ENCODE measurements at places on chromosomes 12 and 14.

GRCh38 chr14:57549765-57550420, 56.2 kb upstream of the CCDC198 start:
- no peak for DNase-seq

GRCh38 chr12:85440271-85440670, 160.3 kb downstream of the ALX1 start:
- DNase-seq = no peak

GRCh38 chr14:30345511-30345910, 213.4 kb upstream of the G2E3 start:
- DNase-seq = no peak

DNA sequence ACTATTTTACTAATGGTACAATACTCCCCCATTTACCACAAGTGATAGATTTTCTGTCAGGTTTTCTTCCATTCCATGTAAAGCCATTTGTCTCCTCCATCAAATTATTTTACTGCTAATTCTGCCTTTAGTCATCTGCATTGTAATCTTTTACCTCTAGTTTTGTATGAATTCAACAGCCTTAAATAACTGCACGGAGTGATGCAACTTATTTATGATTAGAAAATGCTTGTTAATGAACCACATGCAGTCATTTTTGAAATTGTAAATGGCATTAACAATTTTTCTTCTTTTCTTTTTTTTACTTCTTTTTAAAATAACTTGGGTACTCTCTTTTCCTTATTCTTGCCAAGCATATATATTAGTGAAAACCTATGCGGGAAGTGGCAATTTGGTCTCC, 71.5 kb downstream of the RESF1 start:
- DNase-seq = no peak

GRCh38 chr14:38108681-38109080, 99.0 kb upstream of the SSTR1 start:
- peak; percentile 18 for DNase-seq

GRCh38 chr14:61525293-61526011, 169.9 kb upstream of the HIF1A start:
- no peak for DNase-seq

GRCh38 chr12:12812174-12812573, 972 bp upstream of the DDX47 start:
- no peak for DNase-seq

All from stromal cell of bone marrow (primary cell).